ENCODE measurements at places on chromosomes 5 and 9.

DNA sequence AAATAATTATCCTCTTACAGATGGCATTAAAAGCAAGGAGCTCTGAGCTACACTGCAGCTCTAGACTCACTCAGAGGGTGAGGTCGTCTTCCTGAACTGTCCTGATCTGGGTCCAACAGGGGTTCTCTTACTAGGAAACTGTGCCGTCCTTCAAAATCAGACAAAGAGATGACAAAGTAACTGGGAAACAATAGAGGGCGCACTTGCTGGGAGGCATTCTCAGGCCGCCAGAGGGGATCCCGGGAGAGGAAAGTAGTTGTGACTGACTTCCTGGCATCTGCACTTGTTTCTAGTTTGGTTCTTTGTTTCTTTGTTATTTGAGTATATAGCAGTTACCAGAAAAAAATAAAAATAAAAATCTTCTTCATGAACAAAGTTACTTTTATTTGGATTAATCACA lies 142.9 kb upstream of the MSX2 start:
- DNase-seq, result no peak

- DNase-seq, result no peak
Measured at GRCh38 chr5:42491699-42492098, 68.5 kb downstream of the GHR start.

GRCh38 chr5:151101151-151101550 lies 20.3 kb upstream of the TNIP1 start:
- DNase-seq, result no peak

DNA sequence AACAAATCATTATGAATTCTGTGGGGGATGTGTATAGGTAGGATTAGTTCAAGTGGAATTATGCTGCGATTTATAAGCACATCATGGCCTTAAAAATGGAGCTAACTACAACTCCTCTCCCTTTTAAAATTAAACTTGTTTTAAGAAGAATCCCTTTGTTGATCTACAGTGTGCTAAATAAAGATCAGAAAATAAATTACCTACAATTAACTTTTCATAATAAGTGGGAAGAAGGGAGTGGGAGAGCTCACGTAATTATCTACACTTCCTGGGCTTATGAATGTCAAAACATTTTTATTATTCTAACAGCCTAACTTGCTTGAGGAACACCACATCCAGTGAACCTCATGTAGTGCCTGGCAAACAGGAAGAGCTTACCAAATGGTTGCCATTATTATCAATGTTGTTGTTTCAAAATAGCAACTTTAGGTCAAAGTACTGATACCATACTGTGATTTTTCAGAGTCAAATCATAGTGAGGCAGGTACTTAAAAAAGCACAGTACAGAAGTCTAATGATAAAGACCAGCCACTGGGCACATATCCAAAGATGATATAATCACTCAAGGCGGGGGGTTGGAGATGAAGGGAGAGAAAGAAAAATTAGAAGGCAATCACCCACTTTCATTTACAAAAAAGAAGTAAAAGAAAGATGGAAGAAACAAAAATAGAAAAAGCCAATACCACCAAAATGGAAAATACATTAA lies 174.0 kb downstream of the RAPGEF6 start:
- no peak for DNase-seq

DNA sequence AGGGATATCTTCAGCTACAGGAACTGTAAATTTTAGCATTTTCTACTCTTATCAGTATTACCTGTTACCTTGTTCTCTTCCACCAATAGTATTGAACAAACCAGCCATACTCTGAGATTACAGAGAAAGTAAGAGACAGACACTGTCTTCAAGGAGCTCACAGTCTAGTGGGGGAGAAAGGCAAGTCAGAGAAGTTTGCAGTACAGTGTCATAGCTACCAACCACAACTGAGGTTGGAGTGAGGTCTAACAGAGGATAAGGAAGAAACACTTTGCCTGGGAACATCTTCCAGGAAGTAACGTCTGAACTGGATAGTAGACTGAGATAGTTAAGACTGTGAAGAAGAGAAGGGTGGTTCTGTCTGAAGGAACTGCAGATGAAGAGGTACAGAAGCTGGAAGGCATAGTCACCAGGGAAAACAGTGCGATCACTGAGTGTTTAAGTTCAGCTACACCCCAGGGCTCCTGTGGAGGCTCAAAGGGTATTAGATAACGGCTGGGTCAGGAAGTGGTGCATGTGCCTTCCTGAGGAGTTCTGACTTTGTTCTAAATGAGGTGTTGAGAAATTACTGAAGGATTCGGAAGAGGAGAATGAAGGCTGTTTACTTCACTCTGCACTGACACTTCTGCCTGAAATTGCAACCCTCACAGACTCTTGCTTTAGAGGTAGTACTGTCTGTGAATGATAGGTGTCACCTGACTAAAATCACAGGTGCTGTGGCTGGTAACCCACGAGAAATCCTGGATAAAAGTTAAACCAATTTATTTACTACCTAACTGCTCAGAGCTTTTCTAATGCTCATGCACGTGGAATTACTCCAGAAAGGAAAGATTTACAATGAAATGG lies 841.6 kb downstream of the MAT2B start:
- DNase-seq, result no peak

DNA sequence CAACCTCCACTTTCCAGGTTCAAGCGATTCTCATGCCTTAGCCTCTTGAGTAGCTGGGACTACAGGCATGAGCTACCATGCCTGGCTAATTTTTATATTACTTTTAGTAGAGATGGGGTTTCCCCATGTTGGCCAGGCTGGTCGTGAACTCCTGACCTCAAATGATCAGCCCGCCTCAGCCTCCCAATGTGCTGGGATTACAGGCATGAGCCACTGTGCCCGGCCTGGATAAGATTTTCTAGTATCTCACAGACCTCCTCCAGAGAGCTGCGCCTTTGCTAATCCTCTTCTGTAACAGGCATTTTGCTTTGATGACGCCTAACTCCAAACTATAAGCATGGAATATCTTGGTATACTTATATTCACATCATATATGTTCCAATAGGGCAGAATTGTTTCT lies 99.4 kb downstream of the FSTL4 start:
- no peak for DNase-seq

DNA sequence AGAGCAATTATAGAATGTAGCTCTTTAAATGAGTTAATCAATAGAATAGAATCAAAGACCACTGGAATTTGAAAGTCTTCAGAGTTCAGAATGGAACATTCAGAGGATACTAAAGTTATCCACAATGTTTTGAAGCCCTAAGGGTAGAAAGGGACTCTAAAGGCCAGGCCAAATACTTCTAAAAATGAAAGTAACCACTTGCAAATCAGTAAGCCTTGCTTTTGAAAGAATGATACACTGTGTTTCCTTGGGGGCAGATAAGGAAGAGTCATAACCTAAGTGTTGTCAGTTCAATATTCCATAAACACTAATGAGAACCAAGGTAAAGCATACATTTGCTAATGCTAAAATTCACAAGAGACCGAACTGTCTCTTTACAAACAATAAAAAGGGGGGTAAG lies 813.5 kb downstream of the PTPRD start:
- DNase-seq, result no peak

- DNase-seq, result no peak
Measured at GRCh38 chr5:116576053-116576713, 1.6 kb upstream of the SEMA6A start.

- DNase-seq, result no peak
Measured at GRCh38 chr9:84567805-84568204, 101.7 kb upstream of the NTRK2 start.

GRCh38 chr5:17470064-17470463 lies 28.0 kb upstream of the TAF11L2 start:
- no peak for DNase-seq

DNA sequence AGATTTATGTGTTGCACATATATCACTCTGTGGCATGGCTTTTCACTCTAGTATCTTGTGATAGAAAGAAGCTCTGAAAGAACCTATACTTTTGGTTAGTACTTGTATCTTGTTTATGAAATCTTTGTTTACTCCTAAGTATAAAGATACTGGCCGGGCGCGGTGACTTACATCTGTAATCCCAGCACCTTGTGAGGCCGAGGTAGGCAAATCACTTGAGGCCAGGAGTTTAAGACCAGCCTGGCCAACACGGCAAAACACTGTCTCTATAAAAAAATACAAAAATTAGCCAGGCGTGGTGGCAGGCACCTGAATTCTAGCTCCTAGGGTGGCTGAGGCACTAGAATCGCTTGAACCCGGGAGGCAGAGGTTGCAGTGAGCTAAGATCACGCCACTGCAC lies 128.7 kb downstream of the FBXO38 start:
- DNase-seq, result no peak

DNA sequence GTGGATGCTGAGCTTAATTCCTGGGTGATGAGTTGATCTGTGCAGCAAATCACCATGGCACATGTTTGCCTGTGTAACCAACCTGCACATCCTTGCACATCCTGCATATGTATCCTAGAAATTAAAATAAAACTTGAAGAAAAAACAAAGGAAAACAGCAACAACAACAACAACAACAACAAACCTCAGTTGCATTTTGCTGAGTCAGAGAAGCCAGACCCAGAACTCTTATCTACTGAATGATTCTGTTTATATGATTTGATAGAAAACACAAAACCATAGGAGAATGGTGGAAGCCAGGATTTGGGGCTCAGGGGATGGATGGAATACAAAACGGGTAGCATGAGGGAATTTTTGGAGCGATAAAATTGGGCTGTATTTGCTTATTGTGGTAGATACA lies 215.8 kb upstream of the PPP1R2B start:
- no peak for DNase-seq

DNA sequence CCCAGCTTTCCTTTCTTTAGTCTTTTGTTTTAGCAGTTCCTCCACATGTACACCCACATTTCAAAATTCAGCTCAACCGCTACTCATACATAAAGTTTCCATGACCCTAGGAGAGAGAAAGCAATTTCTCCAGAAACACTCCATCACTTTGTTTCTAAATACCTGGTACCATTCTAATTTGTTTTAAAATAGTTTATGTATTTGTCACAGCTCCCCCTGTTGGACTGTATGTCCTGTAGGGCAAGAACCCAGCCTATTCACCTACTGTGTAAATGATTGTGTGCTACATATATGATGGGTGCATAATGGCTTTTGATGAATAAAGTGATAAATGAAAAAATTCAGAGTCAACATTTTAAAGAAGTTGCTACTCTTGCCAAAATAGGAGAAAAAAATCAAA lies 139.1 kb downstream of the COX7C start:
- no peak for DNase-seq

DNA sequence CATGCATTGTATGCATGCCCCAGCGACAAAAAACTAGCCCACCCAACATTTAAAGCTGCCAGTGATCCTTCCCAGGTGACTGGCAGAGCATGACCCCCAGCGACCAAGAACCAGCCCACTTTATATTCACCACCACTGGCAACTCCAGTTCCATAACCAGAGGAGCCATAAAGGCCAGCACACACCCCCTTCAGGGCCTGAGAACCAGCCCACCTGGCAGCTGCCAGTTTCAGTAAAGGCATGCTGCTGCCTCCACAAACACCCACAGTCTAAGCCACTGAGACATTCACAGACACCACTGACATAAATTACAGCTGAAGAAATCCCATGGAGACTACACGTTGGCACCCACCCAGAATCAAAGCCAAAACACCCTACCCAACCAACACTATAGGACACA lies 46.9 kb upstream of the RGS7BP start:
- no peak for DNase-seq

GRCh38 chr9:10062629-10063395 lies 550.0 kb downstream of the PTPRD start:
- DNase-seq, result no peak

GRCh38 chr5:74587890-74588289 lies 52.6 kb downstream of the ENC1 start:
- DNase-seq, result no peak

DNA sequence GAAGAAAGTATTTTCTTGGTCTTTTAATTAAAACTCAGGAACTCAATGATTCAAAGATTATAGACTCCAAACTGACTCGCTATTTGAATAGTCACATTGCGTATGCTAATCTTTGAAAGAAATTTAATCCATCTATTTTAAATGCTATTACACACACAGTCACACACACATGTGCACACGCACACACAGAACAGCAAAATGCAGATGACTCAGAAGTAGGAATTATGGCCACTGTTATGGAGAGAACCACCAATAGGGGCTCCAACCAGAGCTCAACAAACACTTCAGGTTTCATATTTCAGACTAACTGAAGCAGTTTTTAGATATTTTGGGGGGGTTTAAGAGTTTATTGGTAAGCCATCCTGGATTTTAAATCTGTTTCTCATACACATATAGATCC lies 1917.9 kb downstream of the EFNA5 start:
- DNase-seq, result no peak

GRCh38 chr5:134549714-134550113 lies 24.2 kb downstream of the JADE2 start:
- DNase-seq, result no peak

DNA sequence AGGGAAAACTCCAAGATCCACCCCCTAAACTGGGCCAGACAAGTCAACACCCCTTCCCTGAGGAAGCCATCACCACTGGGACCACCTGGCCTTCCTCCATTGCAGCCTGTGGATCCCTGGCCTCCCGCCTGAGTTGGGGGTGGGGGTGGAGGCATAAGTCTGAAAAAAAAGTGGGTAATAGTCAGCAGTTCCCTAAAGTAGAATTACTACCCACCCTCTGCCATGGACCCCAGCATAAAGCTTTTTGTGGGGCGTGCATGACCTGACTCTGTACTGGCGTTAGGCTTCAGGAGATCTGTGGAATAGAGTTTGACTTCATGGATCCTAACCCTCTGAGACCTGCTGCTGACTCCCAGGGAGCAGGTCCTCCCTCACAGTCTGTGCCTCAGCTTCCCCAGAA lies 2.0 kb upstream of the CXXC5 start:
- no peak for DNase-seq
